NCI-H524 (cell line): ENCODE measurements at places on chromosomes 2 and 18.
A peak's percentile ranks its signal among the peaks of the same experiment; 100 is the strongest.

- no peak for DNase-seq
These were observed 51.8 kb upstream of the BIN1 start for GRCh38 chr2:127158614-127159290.

DNA sequence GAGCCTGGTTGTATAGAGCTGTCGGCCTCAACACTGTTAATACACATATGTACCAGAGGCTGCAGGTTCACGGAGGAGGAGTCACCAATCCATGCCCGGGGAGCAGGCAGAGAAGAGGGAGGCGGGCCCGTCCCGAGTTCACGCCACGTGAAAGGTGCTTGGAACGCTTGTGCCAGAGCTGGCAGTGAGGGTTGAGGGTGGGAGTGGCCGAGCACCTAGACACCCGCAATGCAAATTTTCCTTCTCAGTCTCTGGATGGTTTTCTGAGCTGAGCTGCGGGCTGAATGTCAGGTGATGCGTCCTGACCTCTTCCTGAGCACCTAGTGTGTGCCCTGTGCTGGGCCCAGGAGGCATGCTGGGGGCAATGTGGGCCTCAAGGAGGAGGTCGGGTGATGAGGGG lies 52.2 kb downstream of the ODC1 start:
- DNase-seq = no peak

GRCh38 chr2:101168706-101169105 lies 17.5 kb upstream of the TBC1D8 start:
- no peak for DNase-seq

GRCh38 chr18:70368903-70369302 lies 80.1 kb downstream of the SOCS6 start:
- DNase-seq = no peak

GRCh38 chr2:128237081-128237534 lies 81.6 kb downstream of the HS6ST1 start:
- no peak for DNase-seq

DNA sequence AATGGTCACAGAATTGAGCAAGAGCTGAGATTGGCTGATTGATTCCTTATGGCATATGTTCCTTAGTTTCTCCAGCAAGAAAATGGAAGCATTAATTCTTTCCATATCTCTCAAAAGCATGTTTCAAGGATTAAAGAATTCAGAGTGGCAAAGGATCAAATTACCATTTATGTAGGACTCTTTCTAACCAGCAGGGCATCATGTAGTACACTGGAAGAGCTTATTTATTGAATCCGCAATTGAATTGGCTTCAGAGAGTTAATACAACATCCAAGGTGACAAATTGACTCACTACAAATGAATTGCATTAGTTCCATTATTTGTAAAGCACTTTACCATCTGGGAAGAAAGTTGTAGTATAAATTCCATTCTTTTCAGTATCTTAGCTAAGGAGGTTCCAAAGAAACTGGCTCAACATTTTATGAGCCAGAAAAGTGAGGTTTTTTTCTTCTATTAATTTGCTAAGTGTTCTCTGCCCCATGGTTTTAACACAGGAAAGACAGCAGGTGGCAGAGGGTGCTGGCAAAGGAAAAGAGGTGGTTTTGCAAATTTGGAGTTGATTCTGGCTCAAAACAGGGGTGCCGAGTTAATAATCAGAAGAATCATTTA lies 409.9 kb downstream of the MTX2 start:
- peak; percentile 67 for DNase-seq

GRCh38 chr2:44801841-44802776 lies 139.4 kb upstream of the SIX3 start:
- DNase-seq = peak; percentile 18

GRCh38 chr2:44778221-44778654 lies 163.3 kb upstream of the SIX3 start:
- no peak for DNase-seq

DNA sequence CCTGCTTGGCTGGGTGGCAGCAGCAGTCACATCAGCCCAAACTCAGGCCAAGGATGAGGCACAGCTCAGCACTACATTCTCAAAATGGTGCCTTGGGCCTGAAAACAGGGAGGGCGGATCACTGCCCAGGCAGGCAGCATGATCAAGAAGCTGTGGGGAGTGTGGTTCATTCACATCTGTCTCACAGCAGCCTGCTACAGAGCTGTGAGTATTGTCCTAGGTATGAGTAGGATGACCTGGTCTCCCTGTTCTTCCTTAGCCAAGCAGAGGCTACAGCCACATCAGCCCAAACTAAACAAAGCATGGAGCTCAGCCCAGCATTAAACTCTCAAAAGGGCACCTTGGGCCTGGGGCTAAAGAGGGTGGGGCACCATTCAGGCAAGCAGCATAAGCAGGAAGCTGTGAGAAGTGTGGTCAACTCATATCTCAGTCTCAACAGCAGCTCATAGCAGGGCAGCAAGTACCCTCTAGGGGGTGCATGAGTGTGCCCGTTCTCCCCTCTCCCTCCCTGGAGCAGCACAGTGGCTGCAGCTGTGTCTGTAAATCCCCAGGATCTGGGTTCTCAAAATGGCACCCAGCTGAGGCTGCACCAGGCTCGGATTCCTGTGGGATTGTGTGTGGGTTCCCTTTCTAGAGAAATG lies 139.6 kb downstream of the TRABD2A start:
- DNase-seq = peak; percentile 44

DNA sequence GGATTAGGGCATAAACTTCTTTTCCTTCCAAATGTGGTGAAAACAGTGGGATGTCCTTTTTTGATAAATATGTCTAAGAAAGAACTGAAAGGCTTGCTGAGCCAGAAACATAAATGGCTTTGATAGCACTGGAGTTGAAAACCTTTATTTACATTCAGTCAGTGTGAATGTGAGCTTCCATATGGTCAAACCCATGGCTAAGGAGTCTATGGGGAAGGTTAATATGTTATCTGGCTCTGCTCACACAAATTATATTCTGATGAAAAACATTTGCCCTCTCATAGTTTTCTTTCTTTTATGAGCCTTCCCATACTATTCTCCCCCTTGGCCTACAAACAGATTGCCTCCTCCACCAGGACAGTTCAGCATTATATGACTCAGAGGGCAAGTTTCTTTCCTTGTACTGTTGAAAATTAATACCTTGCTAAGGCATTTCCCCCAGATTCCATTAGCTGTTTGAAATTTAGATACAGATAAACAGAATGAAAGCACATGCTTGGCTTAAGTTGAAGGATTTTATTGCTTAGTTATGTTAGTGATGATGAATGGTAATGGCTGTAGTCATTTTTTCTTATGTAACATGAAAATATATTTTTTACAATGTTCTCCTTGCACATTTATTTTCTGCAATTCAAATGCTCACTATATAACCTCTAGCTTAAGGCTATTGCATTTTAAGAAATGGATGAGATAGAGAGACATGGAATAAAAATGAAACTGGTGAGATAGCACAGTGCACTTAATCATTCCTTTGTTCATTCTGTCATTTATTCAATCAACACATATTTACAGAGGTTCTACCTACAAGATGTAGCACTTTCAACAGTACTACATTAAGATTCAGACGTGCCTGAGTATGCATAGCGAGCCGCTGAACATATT lies 544.1 kb downstream of the LRRTM4 start:
- peak; percentile 3 for DNase-seq

GRCh38 chr2:236179236-236180075 lies 11.3 kb upstream of the GBX2 start:
- no peak for DNase-seq

DNA sequence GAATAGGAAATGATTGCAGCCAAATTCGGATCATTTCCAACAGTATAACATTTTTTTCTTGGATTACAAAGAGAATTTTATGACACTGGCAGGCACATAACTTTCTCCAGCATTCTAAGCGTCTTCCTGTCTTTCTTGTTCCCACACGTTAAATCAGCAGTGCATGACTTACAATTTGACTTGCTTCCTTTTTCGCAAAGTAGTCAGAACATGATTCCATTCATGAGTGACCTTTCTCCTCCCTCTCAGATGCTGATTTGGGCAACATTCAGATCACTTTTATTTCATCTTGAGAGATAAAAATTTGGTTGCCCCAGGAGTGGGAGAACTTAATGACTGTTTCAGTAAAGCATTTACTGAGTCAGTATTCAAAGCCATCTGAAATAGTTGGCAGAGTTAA lies 858.7 kb upstream of the ACVR2A start:
- DNase-seq = no peak

DNA sequence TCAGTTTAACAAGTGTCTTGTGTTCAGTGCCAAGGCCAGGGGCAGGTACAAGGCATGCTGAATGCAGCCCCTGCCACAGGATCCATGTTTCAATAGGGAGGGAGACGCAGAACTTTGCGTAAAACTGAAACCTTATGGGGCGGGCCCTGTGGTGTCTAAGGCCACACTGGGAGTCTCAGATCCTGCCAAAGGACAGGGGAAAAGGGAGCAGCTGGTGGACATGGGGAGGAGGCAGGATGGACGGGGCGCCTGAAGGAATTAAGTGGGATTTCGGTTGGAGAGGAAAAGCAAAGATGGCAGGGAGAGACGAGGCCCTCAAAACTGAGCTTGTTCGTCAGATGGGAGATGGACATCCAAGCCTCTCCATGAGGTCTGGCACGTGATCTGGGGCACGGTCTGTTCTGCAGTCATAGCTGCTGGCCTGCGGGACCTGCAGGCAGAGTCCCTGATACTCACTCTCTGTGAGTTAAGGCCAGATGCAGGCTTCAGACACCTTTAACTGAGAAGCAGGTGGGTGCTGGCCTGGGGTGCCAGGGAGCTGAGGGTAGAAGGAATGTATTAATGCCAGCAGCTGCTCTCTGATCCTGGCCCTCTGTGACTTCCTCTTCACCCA lies 48.8 kb downstream of the TCF7L1 start:
- no peak for DNase-seq
